Stomach (tissue), 19 donors: ENCODE measurements at places on chromosomes 3 and 15.

GRCh38 chr3:114192136-114192535 is 13.3 kb upstream of the DRD3 start:
- DNase-seq, result no peak

DNA sequence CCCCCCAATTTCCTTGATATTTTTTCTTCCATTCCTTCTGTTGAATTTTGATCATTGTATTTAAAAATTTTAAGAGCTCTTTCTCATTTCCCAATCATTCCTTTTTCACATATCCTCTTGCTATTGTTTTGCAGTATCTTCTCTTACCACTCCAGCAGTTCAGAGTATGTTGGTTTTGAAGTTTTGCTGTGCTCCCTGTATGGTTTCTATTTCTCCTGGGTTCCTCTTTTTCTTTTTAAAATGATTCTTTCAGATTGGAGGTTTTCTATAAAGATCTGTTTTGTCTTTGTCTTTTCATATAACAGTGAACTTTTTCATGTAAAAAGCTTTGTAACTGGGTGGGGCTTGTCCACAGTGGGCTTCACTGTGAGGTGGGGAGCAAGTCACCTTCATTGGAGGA is 12.8 kb downstream of the USP3 start:
- no peak for DNase-seq

DNA sequence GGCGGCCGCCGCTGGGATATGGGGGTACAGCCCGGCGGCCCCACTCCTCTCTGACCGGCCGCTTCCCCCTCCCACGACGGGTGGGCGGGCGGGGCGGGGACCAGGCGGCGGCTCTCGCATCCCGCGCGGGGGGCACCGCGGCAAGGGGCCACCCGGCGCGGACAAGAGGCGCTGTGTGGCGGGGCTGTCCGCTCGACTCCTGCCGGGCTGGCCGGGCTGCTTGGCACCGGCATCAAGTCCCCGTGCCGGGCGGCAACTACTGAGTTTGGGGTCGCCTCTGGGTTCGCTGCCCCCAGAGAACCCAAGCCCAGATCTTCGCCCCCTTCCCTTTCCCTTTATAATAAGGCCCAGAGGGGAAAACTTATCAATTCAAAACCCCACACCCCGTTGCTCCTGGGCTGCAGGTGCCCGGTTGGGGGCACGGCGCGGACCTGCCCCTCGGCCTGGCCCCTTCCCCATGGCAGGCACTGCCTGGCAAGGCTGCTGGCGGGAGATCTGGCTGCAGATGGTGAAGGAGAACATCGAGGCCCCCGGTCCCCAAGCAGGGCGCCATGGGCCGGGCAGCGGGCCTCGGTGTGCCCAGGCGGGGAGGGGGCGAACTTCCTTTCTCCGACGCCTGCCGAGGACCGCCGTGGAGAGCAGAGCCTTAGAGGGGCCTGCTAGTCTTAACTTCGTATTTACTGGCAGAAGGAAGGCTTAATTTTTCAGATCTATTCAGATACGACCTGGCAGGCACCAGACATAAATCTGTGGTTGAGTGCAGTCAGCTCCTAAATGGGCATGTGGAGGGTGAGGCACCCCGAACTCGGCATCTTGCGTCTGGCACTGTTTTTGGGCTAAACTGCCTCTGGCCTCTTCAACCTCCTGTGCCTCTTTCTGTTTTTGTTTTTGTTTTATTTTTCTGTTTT is 911 bp downstream of the APBA2 start:
- no peak for DNase-seq

GRCh38 chr3:129441782-129442181 is 1.8 kb downstream of the IFT122 start:
- DNase-seq, result peak; percentile 53
